ENCODE measurements at places on chromosomes 3 and 15.
A peak's percentile ranks its signal among the peaks of the same experiment; 100 is the strongest.

GRCh38 chr15:91278951-91279350 is 178.9 kb downstream of the SV2B start:
- no peak overlapping the region for H3K27ac ChIP-seq
- DNase-seq: no peak
- no peaks in the 10 kb centered on the region for H3K4me1 ChIP-seq
- no peaks in the 10 kb centered on the region for H3K36me3 ChIP-seq
- no peaks in the 10 kb centered on the region for H3K27me3 ChIP-seq

GRCh38 chr3:49013738-49014660 is 4.4 kb downstream of the DALRD3 start:
- no peak for DNase-seq
- no peak overlapping the region for H3K4me3 ChIP-seq
- peaks cover 43% of the 10 kb centered on the region for H3K4me1 ChIP-seq
- peaks cover 58% of the 10 kb centered on the region for H3K36me3 ChIP-seq

DNA sequence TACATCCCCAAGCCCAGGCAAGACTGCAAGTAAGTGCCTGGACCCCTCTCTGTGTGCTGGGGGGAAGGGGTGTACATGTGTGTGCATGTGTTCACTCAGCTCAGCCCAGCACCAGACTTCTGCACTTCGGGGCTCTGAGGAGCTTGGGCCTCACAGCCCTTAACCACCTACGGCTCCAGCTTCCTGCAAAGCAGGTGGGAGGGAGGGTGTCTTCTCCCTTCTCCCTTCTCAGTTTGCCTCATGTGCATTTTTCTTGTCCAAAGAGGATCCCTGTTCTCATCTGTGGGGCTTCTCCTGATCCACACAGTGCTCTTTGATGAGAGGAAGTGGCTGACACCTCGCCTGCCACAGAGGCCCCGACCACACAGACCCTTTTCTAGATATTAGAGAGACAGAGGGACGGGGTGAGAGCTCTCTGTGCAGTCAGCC is 69.3 kb downstream of the MESD start:
- no peak for DNase-seq
- H3K27me3 ChIP-seq: no peaks in the 10 kb centered on the region
- H3K27ac ChIP-seq: no peak overlapping the region
- no peaks in the 10 kb centered on the region for H3K36me3 ChIP-seq
- H3K4me3 ChIP-seq: no peak overlapping the region

- DNase-seq: no peak
- no peak overlapping the region for H3K27ac ChIP-seq
- H3K4me3 ChIP-seq: no peak overlapping the region
- H3K36me3 ChIP-seq: no peaks in the 10 kb centered on the region
These were observed 189.9 kb downstream of the AKAP13 start for GRCh38 chr15:85570336-85570735.

DNA sequence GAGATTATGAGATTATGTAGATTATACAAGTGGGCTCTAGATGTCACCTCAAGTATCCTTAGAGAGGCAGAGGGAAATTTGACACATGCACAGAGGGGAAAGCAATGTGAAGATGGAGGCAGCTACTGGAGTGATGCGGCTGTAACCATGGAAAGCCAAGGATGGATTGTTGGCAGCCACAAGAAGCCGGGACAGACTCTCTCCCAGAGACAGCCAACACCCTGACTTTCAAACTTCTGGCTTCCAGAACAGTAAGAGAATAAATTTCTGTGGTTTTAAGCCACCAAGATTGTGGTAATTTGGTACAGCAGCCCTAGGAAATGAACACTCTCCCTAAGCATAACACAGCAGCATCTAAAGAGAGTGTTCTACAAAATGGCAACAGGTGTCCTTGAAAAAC is 34.4 kb upstream of the PRICKLE2 start:
- H3K27ac ChIP-seq: no peak overlapping the region
- H3K4me1 ChIP-seq: peaks cover 20% of the 10 kb centered on the region
- H3K4me3 ChIP-seq: no peak overlapping the region
- no peaks in the 10 kb centered on the region for H3K27me3 ChIP-seq
- no peaks in the 10 kb centered on the region for H3K36me3 ChIP-seq

GRCh38 chr15:32778391-32779176 is 60.8 kb downstream of the GREM1 start:
- H3K27me3 ChIP-seq: no peaks in the 10 kb centered on the region
- H3K36me3 ChIP-seq: no peaks in the 10 kb centered on the region
- H3K4me3 ChIP-seq: no peak overlapping the region
- H3K4me1 ChIP-seq: no peaks in the 10 kb centered on the region
- DNase-seq: no peak

- H3K36me3 ChIP-seq: no peaks in the 10 kb centered on the region
- no peaks in the 10 kb centered on the region for H3K27me3 ChIP-seq
- no peak overlapping the region for H3K4me3 ChIP-seq
- peaks cover 20% of the 10 kb centered on the region for H3K4me1 ChIP-seq
These were observed 29.4 kb downstream of the PGPEP1L start for GRCh38 chr15:98978153-98978552.

DNA sequence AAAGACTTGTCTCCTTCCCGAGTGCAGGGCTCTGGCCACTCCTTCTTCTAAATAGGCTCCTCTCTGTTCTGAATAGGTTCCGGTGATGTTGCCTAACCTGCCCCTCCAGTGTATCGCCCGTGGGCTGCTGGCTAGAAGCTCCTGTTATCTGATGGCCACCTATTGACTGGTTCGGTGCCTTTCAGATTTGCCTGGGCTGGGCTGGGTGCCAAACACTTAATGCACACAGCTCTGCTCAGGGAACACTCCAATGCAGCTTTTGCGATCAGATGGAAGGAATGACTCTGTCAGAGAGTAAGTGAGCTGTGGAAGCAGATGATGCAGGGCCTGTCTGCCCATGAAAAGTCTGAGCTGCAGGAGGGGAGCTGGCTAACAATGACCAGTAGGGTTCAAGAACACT is 112.9 kb downstream of the CORO2B start:
- H3K4me3 ChIP-seq: no peak overlapping the region
- no peaks in the 10 kb centered on the region for H3K36me3 ChIP-seq
- H3K27ac ChIP-seq: no peak overlapping the region
- DNase-seq: no peak
- peaks cover 7% of the 10 kb centered on the region for H3K4me1 ChIP-seq

- no peak overlapping the region for H3K4me3 ChIP-seq
- H3K27ac ChIP-seq: no peak overlapping the region
- H3K4me1 ChIP-seq: no peaks in the 10 kb centered on the region
- H3K27me3 ChIP-seq: no peaks in the 10 kb centered on the region
- no peaks in the 10 kb centered on the region for H3K36me3 ChIP-seq
- DNase-seq: no peak
These were observed 90.7 kb downstream of the IGF2BP2 start for GRCh38 chr3:185733980-185734724.

DNA sequence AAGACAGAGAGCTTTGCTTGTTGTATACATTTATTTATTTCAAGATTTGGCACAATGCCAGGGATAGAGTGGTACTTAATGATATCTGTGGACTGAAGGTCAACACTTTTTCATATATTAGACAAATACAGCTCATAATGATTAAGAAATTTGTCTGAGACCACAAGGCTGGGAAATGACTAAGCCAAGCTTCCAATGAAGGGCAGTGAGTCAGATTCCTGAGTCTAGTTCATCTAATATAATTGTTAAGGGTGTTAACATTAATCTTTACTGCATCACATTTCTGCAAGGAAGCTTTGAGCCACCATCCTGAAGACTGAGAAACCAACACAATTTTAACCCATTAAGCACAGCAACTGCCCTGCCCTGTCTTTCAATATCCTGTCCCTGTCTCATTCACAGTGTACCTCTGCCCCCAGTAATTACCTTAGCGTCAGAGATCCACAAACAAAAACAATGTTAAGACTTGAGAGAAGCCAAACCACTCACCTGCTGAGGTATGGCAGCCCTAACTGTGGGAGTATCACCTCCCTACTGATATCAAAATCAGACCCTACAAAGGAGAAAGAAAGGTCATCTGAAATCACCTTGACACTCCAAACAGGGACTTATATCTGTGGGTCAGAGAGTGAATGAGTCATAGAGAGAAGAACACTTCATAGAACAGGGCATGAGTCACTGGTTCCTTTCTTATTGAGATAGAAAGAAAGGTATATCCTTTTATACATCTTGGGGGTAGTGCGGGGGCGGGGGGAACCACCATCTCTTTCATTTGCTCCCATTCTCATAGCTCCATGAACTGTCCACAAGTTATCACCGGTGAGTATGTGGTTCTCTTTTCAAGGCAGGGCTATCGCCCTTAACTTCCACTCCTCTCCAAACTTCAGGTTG is 74.7 kb downstream of the MAGI1 start:
- H3K27me3 ChIP-seq: no peaks in the 10 kb centered on the region
- no peak overlapping the region for H3K4me3 ChIP-seq
- no peak for DNase-seq

DNA sequence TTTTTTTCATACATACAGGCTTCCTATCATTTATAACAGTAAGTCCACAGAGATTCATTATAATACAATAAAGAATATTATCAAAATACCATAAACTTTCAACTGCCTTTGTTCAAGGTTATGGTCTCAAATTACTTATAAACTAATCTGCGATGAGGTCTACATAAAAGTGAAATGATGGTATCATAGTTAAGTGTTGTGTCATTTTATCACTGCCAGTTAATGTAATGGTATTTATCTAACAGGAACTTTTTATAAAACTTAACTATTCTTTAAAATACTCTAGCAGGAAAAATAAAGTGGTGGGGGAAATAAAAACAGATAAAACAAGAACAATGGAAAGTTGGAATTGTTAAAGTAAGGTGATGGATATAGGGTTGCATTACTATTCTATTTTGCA is 153.1 kb downstream of the OSBPL10 start:
- H3K4me1 ChIP-seq: no peaks in the 10 kb centered on the region
- no peak overlapping the region for H3K27ac ChIP-seq
- DNase-seq: no peak
- no peak overlapping the region for H3K4me3 ChIP-seq

DNA sequence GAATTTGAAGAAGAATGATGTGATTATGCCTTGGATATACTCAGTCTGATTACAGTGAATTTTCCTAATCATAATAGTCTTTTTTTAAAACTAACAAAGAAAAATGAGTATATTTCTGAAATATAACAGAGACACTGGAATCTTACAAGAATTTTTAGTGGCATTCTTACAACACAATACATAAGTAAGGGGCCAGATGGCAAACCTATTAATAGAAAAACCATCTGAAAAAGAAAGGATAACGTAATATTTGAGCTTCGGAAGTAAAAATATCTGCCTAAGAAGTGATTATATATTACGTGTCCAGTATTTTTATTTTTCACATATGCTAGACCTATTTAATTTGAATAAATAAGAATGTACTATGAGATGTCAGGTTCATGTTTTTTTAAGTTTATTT is 452.8 kb downstream of the NAALADL2 start:
- no peak overlapping the region for H3K4me3 ChIP-seq
- H3K27ac ChIP-seq: no peak overlapping the region
- no peaks in the 10 kb centered on the region for H3K36me3 ChIP-seq
- no peak for DNase-seq
- no peaks in the 10 kb centered on the region for H3K4me1 ChIP-seq

DNA sequence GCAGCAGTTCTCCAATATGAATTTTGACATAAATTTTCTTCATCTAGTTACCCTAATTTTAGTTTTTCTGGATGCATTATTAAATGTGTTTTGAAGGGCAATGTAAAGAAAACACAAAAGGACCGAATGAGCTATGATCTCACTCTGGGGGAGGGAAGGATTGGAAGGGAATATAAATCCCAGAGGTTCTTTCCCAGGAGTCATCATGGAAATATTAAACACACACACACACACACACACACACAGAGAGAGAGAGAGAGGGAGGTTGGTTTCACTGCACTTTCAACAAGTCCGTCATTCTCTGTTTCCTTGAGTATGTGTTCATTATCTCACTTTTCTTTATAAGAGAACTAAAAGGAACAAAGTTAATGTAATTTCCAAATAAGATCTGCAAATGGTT is 70.7 kb upstream of the DCBLD2 start:
- H3K27ac ChIP-seq: no peak overlapping the region
- H3K4me1 ChIP-seq: no peaks in the 10 kb centered on the region
- no peaks in the 10 kb centered on the region for H3K36me3 ChIP-seq
- H3K27me3 ChIP-seq: no peaks in the 10 kb centered on the region

- no peaks in the 10 kb centered on the region for H3K27me3 ChIP-seq
- H3K4me1 ChIP-seq: no peaks in the 10 kb centered on the region
- H3K27ac ChIP-seq: no peak overlapping the region
These were observed 470.8 kb upstream of the ROBO1 start for GRCh38 chr3:80238606-80239005.

DNA sequence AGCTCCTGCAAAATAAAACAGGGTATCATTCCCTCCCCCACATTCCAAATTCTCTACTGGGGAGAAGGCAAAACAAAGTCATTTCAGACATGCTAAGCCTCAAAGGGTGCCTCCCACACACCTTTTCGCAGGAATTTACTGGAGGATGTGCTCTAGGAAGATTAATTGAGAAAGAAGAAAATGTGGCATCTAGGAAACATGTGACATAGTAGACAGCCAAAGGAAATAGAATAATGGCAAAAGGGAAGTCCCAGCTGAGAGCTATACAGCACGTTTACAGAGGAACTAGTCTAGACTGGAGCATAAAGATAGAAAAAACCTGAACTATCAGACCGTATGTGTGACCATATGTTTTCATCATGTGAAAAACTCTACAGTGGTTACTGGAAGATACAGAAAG is 58.8 kb upstream of the MELTF start:
- no peaks in the 10 kb centered on the region for H3K27me3 ChIP-seq
- peaks cover 5% of the 10 kb centered on the region for H3K4me1 ChIP-seq
- no peak overlapping the region for H3K4me3 ChIP-seq
- DNase-seq: no peak
- H3K27ac ChIP-seq: no peak overlapping the region

GRCh38 chr15:42919308-42919707 is 1.3 kb downstream of the TTBK2 start:
- no peaks in the 10 kb centered on the region for H3K36me3 ChIP-seq
- H3K27me3 ChIP-seq: no peaks in the 10 kb centered on the region
- H3K4me1 ChIP-seq: peaks cover 17% of the 10 kb centered on the region
- peak overlapping the region; percentile 91 for H3K27ac ChIP-seq

- DNase-seq: no peak
- no peak overlapping the region for H3K4me3 ChIP-seq
- H3K27ac ChIP-seq: no peak overlapping the region
- H3K4me1 ChIP-seq: no peaks in the 10 kb centered on the region
- H3K36me3 ChIP-seq: no peaks in the 10 kb centered on the region
These were observed 319.3 kb upstream of the ATP10A start for GRCh38 chr15:26182441-26182840.

DNA sequence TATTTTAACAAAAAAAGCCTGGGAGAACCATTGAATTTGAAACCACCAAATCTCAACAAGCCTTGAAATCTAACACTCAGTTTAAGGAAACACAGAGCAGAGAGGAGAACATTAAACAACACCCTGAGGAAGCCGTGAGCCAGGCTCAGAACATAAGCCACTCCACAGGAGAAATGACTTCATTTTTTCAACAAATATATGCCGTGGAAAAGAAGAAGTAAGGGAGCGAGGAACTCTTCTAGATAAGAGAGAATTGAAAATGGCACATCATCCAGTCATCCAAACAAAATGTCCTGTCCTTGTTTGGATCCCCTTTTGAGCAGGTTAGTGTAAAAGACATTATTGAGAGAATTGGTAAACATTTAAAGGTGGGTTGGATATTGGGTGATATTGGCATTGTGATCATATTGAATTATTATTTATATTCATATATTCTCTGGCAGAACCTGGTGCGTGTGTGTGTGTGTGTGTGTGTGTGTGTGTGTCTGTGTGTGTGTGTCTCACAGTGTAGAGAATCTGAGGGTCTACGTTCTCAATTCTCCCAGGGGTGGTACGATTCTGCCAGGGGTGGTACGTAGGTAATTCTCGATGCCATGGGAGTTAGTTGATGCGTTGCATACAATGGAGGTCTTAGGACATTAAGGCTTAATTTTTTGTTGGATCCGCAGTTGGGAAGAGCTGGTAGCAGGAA is 94.4 kb downstream of the ST6GAL1 start:
- H3K27ac ChIP-seq: no peak overlapping the region
- H3K4me1 ChIP-seq: peaks cover 60% of the 10 kb centered on the region
- H3K36me3 ChIP-seq: no peaks in the 10 kb centered on the region
- no peaks in the 10 kb centered on the region for H3K27me3 ChIP-seq
- H3K4me3 ChIP-seq: no peak overlapping the region
- DNase-seq: no peak
